ENCODE measurements at places on chromosomes 7 and 10. TPM values are rescaled to one million over a fixed set of nuclear protein-coding genes. Genes with fewer than 3 reads are reported as not detected.
A peak's percentile ranks its signal among the peaks of the same experiment; 100 is the strongest.

DNA sequence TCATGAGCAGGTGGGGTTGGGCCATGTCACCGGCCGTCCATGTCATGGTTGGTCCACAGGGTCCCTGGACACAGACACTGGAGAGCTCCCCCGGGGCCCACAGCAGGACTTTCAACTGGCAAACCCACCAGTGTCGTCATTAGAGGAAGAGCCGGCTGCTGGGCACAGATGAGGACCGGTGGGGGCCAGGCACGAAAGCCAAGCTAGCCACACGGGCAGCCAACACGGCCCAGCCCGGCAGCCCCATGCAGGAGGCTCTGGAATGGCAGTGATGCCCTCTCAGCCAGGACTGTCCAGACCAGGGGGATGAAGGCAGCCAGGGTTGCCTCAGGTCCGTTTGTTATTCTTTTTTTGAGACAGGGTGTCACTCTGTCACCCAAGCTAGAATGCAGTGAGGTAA is 21.1 kb upstream of the UNCX start:
- no peak for DNase-seq

The SPDYE2 gene
- 14.8 TPM for polyA plus RNA-seq

DNA sequence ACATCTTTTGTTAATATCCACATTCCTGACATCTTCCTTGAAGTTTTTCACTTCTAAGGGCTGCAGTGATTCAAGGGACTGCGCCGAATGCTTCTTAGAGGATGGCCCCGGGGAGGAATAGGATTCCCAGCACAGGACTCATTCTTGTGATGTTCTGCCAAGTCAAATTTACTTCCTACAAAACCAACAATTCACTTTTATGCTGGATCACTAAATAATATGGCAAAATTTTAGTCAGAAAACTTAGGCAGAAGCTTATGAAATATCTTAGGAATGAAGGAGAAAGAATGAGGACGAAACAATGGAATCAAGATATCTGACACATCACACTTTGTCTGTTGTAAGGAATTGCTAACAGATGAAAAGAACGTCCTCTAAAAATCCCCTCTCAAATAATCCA is 151.5 kb downstream of the JAZF1 start:
- no peak for DNase-seq

- no peak for DNase-seq
Observed at GRCh38 chr10:132848291-132848701, 62.3 kb upstream of the NKX6-2 start.

- DNase-seq, result no peak
Observed at GRCh38 chr7:148670374-148670773, 28.3 kb upstream of the CUL1 start.

DNA sequence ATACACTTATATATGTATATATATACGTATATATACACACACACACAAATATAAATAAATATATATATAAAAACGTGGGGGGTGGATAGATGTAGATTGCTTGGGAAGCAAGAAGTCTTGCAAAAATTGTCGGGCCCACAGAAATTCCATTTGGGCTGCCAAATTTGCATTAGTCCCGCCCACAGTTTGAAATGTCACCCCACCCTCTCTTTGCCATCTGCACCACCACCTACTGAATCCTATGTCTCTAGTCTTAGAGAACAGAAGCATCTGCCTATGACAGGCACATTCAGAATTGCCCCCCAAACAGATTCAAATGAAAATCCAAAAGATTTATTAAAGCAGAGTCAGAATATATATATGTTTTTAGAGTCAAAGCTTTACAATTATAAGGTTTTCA is 25.6 kb upstream of the CACNA2D1 start:
- no peak for DNase-seq

DNA sequence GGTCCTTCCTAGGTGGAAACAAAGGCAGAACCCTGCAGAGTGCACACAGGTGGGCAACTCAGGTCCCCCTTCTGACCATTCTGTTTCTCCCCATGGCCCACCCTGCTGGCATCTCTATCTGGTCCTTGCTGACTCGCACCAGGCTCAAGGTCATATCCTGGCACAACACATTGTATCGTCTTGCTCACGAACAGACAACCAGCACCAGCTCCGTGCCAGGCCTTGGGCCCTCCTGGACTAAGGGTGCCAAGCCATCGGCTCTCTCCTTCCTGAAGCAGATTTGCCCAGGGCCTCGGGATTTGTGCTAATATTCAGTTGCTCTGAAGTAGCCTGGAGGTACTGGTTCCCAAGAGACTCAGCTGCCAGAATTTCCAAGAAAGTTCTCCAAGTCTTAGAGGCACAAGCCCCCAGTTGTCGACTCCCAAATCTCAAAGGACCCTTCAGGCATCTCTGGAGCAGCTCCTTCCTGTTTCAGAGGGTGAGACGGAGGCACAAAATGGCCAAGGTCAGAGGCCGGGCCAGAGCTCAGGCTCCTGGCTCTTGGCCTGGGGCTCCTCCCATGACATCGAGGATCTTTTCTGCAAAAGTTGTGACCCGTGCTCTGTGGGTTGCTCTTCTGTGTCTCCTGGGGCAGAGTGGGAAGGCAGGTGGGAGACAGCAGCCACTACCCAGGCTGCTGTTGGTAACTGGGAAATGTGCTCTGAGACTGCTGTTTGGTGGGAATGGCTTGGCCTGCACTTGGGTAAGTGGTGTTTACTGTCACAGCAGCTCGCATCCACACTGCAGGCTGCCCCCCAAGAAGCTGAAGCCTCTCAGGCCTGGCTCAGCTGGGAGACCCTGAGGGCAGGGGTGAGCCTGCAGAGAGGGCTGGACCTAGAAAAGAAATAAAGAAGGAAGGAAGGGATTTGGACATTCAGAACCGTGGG is 121.3 kb downstream of the RGS10 start:
- no peak for DNase-seq

DNA sequence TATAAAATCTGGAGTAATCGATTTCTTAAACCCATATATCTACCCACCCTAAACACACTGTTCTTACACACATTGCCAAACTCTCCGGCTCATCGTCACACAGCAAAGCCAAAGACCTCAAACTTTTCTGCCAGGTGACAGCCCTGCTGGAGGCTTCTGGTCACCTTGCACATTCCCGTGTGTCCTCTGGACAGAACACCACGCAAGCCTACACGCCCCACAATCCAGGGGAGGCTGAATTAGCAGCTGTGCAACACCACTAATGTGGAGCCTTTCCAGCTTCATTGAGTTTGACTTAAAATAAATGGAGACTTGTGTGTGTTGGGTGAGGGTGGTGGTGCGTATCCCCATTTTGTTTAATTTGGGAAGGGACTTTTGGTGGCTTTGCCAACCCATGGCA is 38.4 kb downstream of the KLF6 start:
- DNase-seq, result no peak

The EBF3 gene
- 71.1 TPM for polyA plus RNA-seq

DNA sequence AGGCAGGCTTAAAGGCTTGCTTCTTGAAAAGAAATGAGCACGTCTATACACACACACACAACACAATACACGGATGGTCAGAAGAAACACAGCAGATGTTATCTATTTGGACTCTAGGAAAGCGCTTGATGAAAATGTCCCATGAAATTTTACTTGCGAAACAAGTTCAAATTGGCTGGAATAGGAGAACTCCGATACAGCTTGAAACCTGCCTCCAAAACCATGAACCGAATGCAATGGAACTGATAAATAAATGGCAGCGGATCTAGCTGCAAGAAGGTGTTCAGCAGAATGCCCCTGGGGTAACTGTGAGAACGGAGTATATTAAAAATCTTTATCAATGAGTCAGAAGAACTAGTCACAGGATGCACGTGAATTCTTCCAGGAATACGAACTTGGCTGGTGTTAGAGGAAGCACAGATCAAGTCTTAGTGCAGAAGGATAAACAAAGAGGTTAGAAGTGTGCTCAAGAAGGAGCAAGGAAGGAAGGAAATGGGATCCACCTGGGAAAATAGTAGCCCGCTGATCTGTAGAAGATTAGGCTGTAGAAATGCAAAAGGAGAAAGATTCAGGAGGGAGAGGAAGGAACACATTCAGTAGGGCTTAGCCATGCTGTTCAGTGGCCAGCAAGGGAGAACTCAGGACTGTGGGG is 142.0 kb upstream of the PRKCQ start:
- DNase-seq, result peak; percentile 52

GRCh38 chr7:36764929-36765328 is 40.6 kb upstream of the AOAH start:
- DNase-seq, result no peak

GRCh38 chr10:85863301-85864172 is 503.1 kb downstream of the GRID1 start:
- DNase-seq, result no peak

The TCF7L2 gene
- 55.8 TPM for polyA plus RNA-seq

DNA sequence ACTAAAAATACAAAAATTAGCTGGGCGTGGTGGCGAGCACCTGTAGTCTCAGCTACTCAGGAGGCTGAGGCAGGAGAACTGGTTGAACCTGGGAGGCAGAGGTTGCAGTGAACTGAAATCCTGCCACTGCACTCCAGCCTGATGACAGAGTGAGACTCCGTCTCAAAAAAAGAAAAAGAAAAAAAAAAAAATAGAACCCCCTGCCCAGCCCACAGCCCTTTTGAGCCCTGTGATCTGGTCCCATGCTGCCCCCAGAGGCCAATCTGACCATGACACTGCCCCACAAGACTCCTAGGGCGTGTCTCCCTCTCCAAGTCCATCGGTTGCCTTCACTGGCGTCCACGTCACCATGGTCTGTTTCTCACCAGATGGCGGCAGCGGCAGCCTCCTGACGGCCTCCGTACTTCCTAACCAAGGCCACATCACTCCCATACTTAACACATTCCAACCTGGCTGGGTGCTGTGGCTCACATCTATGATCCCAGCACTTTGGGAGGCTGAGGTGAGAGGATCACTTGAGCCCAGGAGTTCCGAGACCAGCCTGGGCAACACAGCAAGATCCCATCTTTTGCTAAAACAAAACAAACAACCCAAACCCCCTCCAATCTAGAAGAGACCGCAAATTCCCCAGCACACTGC is 18.0 kb downstream of the STX1A start:
- DNase-seq, result no peak

DNA sequence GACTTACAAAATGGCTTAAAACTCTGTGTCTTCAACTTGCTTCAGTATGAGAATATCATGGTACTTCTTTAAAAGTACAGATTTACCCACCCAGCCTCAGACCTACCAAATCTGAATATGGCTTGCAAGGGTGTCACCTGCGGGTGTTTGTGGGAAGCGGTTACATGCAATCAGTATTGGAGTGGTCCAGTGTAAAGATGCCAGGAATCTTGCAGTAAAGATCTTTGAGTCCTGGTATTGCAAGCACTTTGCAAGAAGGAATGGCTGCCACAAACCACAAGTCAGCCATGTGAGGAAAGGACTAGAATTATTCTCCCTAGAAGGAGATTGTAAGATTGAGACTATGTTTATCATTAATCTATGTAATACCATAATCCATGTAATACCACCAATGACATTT is 115.1 kb downstream of the PON1 start:
- no peak for DNase-seq

The OR6B1 gene
- not detected for polyA plus RNA-seq

The OR2A12 gene
- not detected for polyA plus RNA-seq

The TRIM73 gene
- 5.2 TPM for polyA plus RNA-seq

DNA sequence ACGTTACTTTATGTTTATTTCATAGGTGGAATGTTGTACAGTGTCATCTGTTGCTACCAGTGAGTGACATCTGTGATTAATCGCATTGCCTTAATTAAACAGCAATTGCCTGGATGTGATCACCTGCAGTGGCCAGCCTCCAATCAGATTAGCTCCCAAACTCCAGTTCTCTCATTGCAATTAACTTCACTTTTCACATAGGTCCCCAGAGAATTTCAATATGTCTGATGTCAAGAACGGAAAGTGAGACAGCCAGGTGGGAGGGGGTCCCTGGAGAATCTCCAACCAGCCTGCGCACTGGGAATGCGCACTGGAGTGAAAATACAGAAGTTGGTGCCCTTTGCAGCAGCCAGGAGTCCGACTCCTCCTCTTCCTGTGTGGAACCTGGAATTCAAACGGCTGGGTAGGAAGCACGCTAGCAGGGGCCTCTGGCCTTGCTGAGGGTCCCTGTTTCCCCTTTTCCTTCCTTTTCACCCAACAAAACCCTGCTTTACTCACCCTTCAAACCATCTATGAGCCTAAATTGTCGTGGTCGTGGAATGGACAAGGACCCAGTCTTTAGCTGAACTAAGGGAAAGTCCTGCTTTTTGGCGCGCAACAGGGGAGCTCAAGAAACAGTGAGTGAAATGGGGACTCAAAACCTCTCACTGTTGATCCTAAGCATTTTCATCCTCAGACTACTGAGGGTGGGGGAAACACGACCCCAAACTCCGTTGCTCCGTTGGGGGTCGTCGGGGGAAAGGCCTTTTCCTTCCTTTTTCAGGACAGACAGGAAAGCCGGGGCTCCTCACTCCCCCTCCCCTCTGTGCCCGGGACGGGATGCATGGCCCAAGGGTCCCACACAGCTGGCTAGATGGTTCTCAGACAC is 1355.5 kb upstream of the LRRTM3 start:
- peak; percentile 49 for DNase-seq

GRCh38 chr10:127918572-127918971 is 11.7 kb downstream of the PTPRE start:
- no peak for DNase-seq

DNA sequence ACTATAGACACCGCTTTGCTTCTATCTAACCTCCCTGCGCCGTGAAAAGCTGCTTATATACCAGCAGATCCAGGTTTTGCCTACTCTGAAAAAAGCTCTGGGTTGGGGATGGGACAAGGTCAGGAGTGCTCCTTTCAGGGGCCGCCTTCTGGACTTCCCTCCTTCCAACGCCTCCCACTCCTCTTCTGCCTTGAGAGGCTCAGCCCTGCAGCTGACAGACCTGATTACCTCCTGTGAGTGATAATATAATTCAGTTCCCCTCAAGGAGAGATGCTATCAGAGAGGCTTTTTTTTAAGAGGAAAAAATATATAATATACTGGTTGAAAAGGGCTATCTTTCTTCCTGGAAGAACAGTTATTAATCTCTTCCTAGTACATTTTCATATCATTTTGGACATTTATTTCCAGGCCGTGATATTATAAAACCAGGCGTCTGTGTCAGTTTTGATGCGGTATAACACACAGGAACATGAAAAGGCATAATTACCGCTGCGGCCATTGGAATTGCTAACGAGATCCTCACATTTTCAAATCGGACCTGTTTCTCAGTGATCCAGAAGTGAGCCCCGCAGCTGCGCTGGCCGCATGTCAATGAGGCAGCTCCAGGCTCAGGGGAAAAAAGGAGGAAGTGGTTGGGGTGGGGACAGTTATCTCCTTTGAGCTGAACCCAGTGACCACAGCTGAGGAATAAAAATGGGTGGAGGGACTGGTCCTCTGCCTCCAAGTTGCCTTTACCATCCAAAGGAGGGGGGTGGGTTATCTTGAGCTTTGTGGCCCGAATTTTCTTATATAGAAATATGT is 457.1 kb downstream of the TYW1 start:
- DNase-seq, result no peak

DNA sequence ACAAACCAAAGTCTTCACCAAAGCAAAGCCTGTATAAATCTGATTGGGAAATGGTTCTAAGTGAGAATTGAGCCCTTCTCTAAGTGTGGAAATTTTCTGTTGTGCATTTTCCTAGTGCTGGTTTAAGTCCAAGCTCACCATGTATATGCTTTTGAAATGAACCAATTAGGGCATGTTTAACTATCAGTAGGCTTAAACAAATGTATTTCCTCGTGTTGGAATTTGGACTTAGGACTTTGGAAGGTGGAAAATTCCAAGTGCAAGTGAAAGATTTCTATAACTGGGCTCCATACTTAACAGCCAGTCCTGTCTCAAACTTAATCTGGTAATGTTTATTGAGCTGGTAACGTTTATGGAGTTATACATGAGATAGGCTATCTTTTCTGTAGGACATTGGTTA is 28.5 kb downstream of the CCNY start:
- DNase-seq, result no peak
